ENCODE measurements at places on chromosomes 11 and 22. TPM values are rescaled to one million over a fixed set of nuclear protein-coding genes. Genes with fewer than 3 reads are reported as not detected.
A peak's percentile ranks its signal among the peaks of the same experiment; 100 is the strongest.

DNA sequence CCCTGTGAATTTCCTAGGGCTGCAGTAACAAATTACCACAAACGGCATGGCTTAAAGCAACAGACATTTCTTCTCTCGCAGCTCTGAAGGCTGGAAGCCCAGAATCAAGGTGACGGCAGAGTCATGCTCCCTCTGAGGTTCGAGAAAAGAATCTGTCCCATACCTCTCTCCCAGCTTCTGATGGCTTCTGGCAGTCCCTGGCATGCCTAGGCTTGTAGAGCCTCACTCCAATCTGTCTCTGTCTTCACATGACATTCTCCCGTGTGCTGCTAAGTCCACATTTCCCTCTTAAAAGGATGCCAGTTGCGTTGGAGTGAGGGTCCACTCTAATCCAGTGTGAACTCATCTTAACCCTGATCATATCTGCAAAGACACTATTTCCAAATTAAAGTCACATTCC is 116.2 kb downstream of the NECTIN1 start:
- no peaks in the 10 kb centered on the region for H3K36me3 ChIP-seq
- no peak for DNase-seq
- H3K4me3 ChIP-seq, result no peak overlapping the region
- no peak overlapping the region for H3K27ac ChIP-seq
- no peaks in the 10 kb centered on the region for H3K27me3 ChIP-seq
- H3K4me1 ChIP-seq, result no peaks in the 10 kb centered on the region

- H3K36me3 ChIP-seq, result no peaks in the 10 kb centered on the region
- H3K4me1 ChIP-seq, result no peaks in the 10 kb centered on the region
- H3K27ac ChIP-seq, result no peak overlapping the region
- H3K27me3 ChIP-seq, result no peaks in the 10 kb centered on the region
- H3K4me3 ChIP-seq, result no peak overlapping the region
- DNase-seq, result no peak
Observed at GRCh38 chr11:76916712-76917111, 56.0 kb downstream of the ACER3 start.

DNA sequence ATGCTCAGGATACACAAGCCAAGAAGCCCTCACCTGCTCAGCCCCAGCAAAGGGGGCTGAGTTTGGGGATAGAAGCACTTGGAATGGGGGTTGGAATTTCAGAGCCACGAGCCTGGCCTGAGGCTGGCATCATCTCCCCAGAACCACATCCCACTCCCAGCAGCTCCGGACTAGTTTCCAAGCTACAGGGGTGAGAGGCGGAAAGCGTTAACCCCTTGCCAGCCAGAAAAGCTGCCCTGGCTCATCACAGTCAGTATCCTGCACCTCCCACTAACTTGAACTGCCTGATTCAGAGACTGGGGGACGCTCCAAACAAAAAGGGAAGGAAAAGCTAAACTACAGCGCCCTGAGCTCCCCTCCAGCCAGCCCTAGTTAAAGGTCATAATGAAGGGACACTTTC is 19.0 kb upstream of the CHST1 start:
- no peak overlapping the region for H3K27ac ChIP-seq
- no peak overlapping the region for H3K4me3 ChIP-seq
- H3K4me1 ChIP-seq, result no peaks in the 10 kb centered on the region
- no peaks in the 10 kb centered on the region for H3K36me3 ChIP-seq
- H3K27me3 ChIP-seq, result no peaks in the 10 kb centered on the region

DNA sequence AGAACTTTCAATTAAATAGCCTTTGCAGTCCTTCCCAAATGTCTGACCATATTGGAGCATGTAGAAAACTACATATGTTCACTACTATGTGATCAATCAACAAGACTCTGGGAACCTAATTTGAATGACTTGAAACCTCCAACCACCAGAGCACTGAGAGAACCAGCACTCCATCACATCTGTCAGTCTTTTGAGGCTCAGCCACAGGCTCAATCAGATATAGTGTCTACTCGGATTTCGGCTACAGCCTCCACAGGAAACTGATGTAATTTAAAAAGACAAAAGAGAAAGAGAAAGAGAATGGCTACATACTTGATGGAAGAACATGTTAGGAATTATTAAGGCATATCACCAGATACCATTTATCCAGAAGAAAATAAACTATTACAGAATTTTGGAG is 859.0 kb downstream of the FAM181B start:
- H3K27ac ChIP-seq, result no peak overlapping the region
- no peaks in the 10 kb centered on the region for H3K27me3 ChIP-seq
- H3K4me3 ChIP-seq, result no peak overlapping the region
- DNase-seq, result no peak
- no peaks in the 10 kb centered on the region for H3K36me3 ChIP-seq

DNA sequence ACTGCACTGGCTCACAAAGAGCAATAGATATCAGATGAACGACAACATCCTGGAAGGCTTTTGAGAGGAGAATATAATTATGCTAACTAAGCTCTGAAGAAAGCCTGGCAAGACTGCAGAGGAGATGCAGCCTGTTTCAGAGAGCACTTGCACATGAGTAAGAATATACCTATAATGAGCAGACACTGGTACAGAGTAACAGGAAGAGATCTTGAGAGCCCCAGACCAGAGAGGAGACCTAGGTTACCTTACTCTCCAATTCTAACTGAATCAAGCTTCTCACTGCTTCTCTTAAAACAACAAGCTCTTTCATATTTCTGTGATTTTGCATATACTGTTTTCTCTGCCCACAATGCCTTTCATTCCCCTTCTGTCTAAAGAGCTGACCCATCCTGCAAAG is 66.5 kb downstream of the FAM168A start:
- H3K4me3 ChIP-seq, result no peak overlapping the region
- no peak overlapping the region for H3K27ac ChIP-seq
- H3K36me3 ChIP-seq, result no peaks in the 10 kb centered on the region
- H3K4me1 ChIP-seq, result peaks cover 3% of the 10 kb centered on the region
- no peaks in the 10 kb centered on the region for H3K27me3 ChIP-seq

PCSK7 gene
- 51.5 TPM for total RNA-seq

MS4A12 gene
- not detected for total RNA-seq

PARVG gene
- 10.2 TPM for total RNA-seq

OR4D5 gene
- not detected for total RNA-seq

GRCh38 chr11:131977231-131977630 is 606.8 kb downstream of the NTM start:
- H3K4me1 ChIP-seq, result no peaks in the 10 kb centered on the region
- H3K4me3 ChIP-seq, result no peak overlapping the region
- no peak overlapping the region for H3K27ac ChIP-seq
- no peaks in the 10 kb centered on the region for H3K36me3 ChIP-seq

- no peaks in the 10 kb centered on the region for H3K36me3 ChIP-seq
- H3K4me3 ChIP-seq, result no peak overlapping the region
- DNase-seq, result no peak
- no peaks in the 10 kb centered on the region for H3K27me3 ChIP-seq
- peak overlapping the region; percentile 73 for H3K27ac ChIP-seq
- H3K4me1 ChIP-seq, result peaks cover 12% of the 10 kb centered on the region
Observed at GRCh38 chr11:130181295-130182272, 22.0 kb downstream of the ST14 start.

C11orf42 gene
- total RNA-seq, result not detected

- no peaks in the 10 kb centered on the region for H3K36me3 ChIP-seq
- no peak overlapping the region for H3K4me3 ChIP-seq
- no peak for DNase-seq
- H3K27me3 ChIP-seq, result no peaks in the 10 kb centered on the region
- H3K4me1 ChIP-seq, result no peaks in the 10 kb centered on the region
Observed at GRCh38 chr11:33944693-33945424, 53.0 kb upstream of the LMO2 start.

DNA sequence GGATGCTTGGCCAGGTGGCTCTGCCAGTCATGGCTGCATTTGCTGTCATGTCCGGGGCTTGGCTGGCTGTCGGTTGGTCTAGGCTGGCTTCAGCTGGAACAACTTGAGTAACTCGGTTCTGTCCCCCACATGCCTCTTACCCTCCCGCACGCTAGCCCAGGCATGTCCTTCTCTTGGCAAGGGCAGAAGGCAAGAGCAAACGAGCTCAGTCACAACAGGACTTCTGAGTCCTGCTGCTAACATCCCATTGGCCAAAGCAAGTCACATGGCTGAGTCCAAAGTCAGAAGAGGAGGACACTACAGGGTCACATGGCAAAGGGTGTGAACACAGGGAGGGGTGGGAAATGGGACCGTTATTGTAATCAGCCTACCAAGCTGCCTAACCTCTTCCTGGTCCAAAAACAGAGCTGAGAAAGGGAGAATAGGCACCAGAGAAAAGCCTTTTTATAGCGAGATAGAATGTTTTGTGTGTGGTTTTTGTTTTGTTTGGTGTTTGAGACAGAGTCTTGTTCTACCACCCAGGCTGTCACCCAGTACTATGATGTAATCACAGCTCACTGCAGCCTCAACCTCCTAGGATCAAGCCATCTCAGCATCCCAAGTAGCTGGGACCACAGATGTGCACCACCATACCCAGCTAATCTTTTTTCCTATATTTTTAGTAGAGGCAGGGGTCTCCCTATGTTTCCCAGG is 81.9 kb downstream of the MN1 start:
- no peaks in the 10 kb centered on the region for H3K4me1 ChIP-seq
- no peak overlapping the region for H3K27ac ChIP-seq
- H3K27me3 ChIP-seq, result peaks cover 10% of the 10 kb centered on the region
- H3K4me3 ChIP-seq, result no peak overlapping the region
- H3K36me3 ChIP-seq, result no peaks in the 10 kb centered on the region
- no peak for DNase-seq

ANO1 gene
- 95.0 TPM for total RNA-seq

DNA sequence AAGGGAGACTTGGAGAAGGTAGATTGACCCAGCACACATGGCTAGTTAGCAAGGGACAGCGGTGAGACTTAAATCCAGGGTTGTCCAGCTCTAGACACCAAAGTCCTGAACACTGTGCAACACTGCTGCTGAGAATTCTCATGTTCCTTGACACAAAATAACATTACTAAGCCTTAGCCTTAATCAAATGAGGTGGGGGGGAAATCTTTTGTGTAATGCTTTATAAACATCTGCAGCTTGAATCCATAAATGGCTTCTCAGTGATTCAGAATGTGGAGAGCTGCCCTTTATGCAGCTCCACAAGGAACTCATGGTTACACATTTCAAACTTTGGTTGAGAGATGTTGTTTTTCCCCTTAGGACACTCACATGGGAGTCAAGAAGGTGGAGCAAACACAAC is 80.0 kb downstream of the CD44 start:
- H3K4me1 ChIP-seq, result no peaks in the 10 kb centered on the region
- no peaks in the 10 kb centered on the region for H3K27me3 ChIP-seq
- H3K36me3 ChIP-seq, result no peaks in the 10 kb centered on the region
- H3K27ac ChIP-seq, result peak overlapping the region; percentile 45
- no peak overlapping the region for H3K4me3 ChIP-seq

MS4A3 gene
- not detected for total RNA-seq

Measured in breast epithelium (tissue), 4 donors.